ENCODE measurements at places on chromosomes 12 and 14.

GRCh38 chr12:4099276-4099675, 174.3 kb upstream of the CCND2 start:
- no peak for DNase-seq

- no peak for DNase-seq
These were observed 392.3 kb downstream of the CCER1 start for GRCh38 chr12:90562671-90563070.

GRCh38 chr12:89690925-89691324, 17.7 kb downstream of the ATP2B1 start:
- no peak for DNase-seq

- peak; percentile 40 for DNase-seq
These were observed 36.4 kb upstream of the STON2 start for GRCh38 chr14:81436296-81437138.

DNA sequence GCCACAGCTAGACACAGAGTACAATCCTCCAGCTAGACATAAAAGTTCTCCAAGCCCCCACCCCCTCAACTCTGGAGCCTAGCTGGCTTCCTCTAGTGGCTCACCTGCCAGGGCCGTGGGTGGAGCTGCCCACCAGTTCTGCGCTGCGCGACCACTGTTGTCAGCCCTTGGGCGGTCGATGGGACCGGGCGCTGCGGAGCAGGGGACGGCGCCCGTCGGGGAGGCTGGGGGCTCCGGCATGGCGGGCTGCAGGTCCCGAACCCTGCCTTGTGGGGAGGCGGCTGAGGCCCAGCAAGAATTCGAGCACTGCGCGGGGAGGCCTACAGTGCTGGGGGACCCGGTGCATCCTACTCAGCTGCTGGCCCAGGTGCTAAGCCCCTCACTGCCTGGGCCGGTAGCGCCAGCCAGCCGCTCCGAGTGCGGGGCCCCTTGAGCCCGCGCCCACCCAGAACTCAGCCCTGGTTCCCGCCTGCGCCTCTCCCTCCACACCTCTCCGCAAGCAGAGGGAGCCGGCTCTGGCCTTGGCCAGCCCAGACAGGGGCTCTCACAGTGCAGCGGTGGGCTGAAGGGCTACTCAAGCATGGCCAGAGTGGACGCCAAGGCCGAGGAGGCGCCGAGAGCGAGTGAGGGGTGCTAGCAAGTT, 51.0 kb downstream of the RTN1 start:
- no peak for DNase-seq

- peak; percentile 72 for DNase-seq
These were observed 733 bp upstream of the P3H3 start for GRCh38 chr12:6827437-6827911.

DNA sequence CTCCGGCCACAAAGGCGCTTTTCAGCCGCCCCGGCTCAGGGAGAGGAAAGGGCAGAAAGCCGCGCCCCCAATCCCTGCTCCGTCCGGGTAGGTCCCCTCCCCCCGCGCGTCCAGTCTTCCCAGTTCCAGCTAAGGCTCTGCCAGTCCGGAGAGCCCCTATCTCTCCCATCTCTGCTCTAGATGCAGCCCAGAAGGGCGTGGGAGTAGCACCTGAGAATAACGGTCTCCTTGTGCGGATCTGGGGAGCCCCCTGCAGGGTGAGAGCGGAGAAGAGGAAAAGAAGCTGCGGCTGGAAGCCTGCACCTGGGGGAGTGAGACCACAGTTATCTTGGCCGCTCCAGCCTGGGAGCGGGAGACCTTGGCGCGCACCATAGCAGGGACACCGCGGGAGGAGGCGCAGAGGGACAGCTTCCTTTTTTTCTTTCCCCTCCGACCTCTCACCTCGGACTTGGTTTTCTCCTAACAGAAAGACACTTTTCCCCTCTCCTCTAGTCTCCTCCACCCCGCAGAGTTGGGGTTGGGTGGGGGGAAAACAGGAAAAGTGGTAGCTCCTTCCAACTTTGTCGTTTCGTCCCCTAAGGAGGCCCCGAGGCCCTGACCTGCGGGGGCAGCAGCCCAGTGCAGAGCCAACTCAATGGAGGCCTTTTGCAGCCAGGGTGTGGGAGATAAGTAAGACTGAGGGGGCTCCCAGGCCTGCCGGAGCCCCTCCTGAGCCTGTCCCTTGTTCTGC, 2.4 kb downstream of the DHH start:
- DNase-seq, result peak; percentile 69

DNA sequence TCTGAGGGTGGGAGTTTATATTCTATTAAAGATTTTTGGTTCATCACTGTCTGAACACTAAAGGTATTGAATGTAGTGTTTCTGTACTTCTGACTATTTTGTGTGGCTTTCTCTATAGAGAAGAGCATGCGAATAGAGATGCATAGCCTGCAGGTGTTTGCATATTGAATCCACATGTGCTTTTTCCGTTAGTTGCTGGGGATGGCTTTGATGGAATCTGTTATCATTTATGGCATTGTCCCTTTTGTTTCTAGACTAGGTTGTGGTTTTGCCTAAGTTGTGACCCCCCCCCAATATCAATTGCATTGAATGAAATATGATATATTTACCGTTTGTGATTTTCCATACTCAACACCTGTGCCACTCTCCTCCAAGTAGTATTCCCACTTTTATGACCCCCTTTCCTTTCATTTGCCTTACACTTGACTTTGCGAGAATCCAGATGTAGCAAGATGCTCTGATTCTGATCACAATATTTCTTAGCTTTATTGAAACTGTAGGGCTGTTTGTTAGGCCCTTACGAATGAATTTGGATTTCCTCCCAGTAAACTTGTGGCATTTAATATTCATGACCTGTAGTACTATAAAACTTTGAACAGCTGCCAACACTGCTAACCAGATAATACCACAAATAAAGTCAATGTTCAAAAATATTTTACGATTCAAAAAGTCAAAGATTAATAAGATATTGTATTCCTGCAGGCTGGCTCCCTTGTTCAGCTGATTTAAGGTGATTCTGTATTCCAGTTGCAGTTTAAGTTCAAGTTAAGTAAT, 176.4 kb downstream of the TMTC2 start:
- no peak for DNase-seq

GRCh38 chr12:67112586-67112985, 156.6 kb upstream of the CAND1 start:
- no peak for DNase-seq

DNA sequence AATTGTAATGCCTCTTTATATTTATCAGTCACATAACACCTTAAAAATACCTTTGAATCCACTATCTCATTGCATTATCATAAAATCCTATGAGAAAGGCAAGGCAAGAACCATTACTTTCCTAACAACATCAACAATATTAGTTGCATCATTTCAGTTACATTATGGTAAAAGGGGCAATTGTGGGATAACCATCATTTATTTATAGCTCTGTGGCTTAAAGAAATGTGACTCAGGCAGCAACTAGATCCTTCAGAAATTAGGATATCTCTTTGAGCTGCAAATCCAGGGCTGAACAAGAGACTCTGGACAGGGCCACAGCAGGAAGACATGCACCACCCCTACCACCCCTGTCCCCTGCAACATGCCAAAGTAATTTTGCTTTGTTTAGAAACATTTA, 36.4 kb downstream of the EPS8 start:
- no peak for DNase-seq

GRCh38 chr12:100164153-100164704, 21.6 kb upstream of the BLTP3B start:
- DNase-seq, result no peak

- peak; percentile 66 for DNase-seq
These were observed 93.9 kb downstream of the KSR2 start for GRCh38 chr12:117874842-117875434.

- DNase-seq, result no peak
These were observed 838.0 kb downstream of the RPS29 start for GRCh38 chr14:48748151-48748675.

DNA sequence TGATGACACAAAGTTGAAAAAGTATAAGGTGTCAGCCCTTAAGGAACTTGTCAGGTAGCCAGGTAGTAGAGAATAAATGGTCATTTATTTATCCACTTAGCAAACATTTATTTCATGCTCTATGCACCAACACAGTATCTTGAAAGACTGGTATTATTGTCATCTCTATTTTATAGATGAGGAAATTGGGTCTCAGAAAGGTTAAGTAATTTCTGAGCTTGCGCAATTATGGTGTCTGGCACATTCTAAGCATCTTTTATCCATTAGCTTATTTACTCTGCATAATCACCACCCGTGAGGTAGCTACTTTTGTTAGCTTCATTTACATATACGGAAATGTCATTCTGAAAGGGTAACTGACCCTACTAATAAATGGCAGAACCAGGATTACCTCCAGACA, 2.5 kb upstream of the UTP20 start:
- no peak for DNase-seq

- DNase-seq, result no peak
These were observed 66.1 kb upstream of the ARID2 start for GRCh38 chr12:45663455-45663854.

- DNase-seq, result peak; percentile 17
These were observed at the start of gene GPD1 for GRCh38 chr12:50103767-50104321. TSS of gene GPD1 (plus strand) at chr12:50104008. CDS start at chr12:50104051, 43 bp downstream.

DNA sequence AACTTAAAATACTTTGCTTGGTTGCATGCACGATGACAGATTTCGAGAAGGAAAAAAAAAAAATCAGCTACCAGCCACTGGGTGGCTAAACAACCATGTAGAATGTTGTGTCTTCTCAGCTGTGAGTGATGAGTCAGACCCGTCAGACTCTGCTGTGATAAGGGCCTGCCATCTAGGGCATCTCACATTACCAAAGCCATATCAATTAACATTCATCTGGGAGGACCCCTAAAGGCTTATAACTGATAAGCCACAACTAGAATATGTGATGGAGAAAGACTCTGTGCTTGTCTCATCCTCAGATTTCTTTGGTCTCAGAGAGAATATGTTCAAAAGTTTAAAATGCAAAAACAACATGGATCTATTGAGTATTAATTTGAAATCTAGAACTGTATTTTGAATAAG, 111.5 kb downstream of the PAX9 start:
- no peak for DNase-seq

- DNase-seq, result no peak
These were observed 218.5 kb downstream of the RPS29 start for GRCh38 chr14:49367696-49368095.

- DNase-seq, result no peak
These were observed 68.3 kb downstream of the DYRK2 start for GRCh38 chr12:67716817-67717216.

GRCh38 chr12:128791395-128792322, 32.1 kb downstream of the SLC15A4 start:
- no peak for DNase-seq

DNA sequence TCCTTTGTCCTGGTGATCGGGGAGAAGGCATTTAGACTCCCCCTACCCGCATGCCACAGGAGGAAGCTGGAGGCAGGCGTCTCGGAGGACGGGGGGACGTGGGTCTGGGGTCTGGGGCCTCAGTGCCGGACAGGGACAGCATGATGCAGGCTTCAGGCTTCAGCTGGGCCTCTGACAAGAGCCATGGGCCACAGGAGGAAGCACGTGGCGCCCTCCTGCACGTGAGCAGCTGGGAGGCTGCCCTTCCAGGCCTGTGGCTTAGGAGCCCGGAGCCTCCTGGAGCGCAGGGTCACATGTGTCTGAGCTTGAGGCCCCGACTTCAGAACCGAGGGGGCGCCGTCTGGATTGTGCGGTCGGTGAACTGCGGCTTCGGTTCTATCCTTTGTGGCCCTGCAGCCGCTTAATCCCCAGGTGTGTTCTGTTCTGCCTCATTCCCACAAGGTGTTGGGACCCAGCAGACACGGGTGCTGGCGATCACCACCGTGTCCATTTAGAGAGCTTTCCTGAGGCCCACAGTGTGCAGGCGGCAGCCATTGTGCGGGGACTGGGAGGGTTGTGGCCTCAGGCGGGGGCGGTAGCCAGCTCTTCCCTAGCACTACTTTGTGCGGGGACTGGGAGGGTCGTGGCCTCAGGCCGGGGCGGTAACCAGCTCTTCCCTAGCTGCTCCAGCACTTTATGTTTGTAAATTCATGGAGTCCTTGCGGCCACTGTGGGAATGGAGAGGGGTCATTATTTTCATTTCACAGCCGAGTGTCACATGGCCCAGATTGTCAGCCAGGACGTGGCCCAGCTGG, 150.2 kb downstream of the ADGRD1 start:
- DNase-seq, result no peak

DNA sequence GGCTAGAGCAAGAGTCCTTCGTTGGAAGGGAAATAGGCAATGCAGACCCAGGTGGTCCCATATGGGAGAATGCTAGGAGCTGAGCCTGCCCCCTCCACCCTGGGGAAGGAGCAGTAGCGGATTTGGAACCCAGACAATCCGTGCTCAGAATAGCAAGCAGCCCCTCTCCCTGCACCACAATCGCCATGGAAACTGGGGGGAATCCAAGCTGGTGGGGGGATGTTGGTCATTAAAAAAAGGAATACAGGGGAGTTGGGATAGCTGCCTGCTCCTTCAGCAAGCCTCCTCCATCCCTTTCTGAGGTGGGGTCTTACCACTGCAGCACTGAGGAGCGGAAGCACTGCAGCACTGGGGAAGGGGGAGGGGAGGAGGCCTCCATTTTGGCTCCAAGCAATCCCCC, 2.9 kb downstream of the RND1 start:
- DNase-seq, result no peak

Data from CD4-positive, alpha-beta T cell treated with Interleukin-17A for 4 hours (primary cell).